Nephron progenitor cell (in vitro differentiated cells): ENCODE measurements at places on chromosomes 2 and 18.
A peak's percentile ranks its signal among the peaks of the same experiment; 100 is the strongest.

GRCh38 chr2:228039752-228040534 lies 141.5 kb downstream of the SPHKAP start:
- peak; percentile 13 for DNase-seq

DNA sequence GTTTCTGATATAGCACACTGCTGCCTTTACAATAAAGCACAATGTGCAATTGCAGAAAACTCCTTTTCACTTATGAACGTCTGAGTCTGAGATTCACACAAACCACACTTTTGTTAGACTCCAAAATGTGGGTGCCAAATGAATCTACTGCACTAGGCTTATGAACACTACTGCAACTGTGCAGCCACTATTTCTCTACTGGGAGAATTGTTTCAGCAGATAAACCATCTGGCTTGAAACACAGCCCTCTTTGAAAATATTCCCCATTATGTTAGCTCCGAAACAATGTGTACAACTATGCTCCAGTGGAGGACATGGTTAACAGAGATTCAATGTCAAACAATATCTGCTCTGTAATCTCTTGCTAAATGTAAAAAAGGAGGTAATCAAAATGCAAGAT lies 188.7 kb upstream of the ZEB2 start:
- no peak for DNase-seq

DNA sequence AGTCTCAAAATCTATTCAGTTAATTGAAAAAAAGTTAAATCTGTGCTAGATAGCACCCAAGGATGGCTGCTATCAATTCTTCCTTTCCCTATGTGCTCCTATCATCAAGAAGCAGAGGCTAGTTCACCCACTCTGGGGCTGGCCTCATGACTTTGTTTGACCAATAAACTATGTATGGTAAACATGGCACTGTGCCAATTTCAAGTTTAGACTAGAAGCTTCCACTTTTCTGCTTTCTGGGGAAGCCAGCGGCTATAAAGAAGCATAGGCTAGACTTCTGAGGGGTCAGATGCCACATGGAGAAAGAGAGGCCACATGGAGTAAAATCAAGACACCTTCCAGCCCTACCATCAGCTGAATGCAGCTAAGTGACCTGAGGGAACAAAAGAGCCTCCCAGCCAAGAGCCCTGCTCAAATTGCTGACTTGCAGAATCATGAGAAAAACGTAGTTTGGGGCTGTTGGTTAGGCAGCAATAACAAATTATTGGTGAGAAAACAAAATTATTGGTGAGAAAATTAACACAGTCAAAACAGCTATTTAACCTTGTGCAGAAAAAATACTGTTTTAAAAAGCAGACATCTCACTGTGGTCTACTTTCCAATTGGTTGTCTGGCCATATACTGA lies 86.5 kb upstream of the SLC14A2 start:
- no peak for DNase-seq

DNA sequence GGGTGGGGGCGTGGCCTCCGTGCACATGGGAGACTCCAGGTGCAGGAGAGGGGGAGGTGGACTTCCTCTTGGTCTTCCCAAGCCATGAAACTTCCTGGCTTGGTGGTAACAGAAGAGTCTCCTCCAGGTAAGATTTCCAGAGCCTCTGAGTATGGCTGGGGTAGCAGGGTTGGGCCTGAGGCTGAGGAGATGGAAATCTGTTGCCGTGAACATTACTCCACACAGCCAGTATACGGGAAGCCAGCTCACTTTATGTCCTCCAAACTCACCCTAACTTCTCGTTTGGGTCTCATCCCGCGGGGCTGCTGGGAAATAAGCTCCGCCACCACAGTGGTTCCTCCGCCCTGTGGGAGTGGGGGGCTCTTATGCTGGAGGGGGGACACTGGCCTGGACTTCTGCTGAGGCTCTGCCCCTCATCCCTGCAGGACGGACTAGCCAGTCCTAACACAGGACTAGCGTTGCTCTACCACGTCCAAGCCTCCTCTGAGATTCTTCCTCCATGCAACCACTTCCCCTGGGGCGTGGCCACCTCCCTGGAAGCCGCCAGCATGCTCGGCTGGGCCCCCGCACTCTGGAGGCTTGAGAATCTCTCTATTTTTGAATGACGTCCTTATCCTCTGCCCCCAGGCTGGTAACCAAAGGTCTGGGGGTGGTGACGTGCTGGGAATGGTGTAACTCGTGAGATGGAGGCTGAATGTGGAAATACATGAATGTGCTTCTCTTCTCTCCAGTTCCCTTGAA lies 777 bp upstream of the RAB17 start:
- no peak for DNase-seq

GRCh38 chr2:1795261-1796231 lies 51.2 kb upstream of the PXDN start:
- DNase-seq: no peak

- no peak for DNase-seq
Measured at GRCh38 chr2:180715044-180715443, 265.4 kb upstream of the UBE2E3 start.

DNA sequence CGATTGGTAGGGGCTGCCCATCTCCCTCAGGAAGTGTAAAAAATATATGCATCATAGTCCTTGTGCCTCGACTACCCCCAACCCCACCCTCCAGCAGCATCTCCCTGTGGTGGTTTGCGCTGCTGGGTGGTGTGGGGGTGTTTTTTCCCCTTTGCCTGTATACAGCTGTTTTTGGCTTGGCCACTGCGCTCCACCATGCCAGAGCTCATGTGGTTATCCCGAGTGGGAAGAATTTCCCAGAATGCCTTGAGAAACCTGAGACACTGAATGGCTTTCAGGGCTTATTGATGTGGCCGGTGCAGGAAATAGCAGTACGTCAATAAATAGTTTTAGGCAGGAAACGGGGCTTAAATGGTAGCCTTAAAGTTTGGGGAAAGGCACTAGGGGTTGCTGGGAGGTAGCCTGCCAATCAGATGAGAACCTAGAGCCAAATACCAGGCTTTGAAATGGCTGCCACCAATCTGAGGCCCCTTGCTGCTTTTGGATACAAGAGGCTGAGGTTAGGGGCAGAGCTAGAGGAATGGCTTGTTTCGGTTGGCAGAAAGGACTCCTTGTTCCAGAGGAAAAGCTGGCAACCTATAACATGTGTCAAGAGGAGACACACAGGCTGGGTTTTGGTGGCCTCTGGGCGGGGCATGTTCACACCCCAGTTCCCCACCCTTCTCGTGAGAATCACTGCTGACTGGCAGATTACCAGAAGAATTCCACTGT lies 144.1 kb downstream of the SMAD7 start:
- DNase-seq: peak; percentile 2

DNA sequence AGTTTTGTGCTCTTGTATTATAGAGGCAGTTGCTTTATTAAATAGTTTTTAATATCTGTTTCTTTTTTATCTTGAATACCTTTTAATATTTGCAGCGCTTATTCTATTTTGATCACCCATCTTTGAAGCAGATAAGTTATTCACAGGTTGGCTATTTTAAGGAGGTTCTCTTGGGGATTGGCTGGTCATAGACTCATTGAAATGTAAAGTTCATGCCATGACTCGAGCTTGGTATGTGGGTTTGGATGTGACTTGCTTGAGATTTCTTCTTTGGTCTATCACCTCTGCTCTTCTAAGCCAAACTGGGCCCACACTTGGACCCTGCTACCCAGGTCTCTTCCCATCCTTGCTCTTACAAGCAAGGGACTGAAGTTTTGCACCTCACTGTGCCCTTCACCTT lies 33.6 kb downstream of the FARP2 start:
- DNase-seq: no peak

GRCh38 chr2:41912776-41913175 lies 135.0 kb upstream of the PKDCC start:
- no peak for DNase-seq

DNA sequence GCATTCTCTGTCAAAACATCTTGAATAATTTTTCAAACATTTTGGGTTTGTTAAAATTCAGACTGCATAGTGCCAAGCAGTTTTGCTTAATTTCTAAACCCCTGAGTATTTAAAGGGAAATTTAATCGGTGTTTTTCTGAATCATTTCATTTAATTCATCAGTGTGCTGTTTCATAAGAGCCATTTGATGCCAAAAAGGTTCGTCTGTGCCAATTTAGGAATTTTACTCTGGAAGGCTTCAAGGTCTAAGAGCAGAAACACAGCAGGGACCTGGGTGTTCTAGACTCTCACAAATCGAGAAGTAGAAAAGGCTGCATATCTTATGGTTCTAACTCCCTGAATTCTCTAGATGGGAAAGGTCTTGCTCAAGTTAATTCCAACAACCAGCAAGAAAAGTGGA lies 311.9 kb upstream of the NT5C1B start:
- no peak for DNase-seq
